MG63 (cell line): ENCODE measurements at places on chromosomes 6 and 20. TPM values are rescaled to one million over a fixed set of nuclear protein-coding genes. Genes with fewer than 3 reads are reported as not detected.
A peak's percentile ranks its signal among the peaks of the same experiment; 100 is the strongest.

- no peak for DNase-seq
Observed at GRCh38 chr6:15395087-15395486, 149.2 kb downstream of the JARID2 start.

The RSPO3 gene
- total RNA-seq = not detected in 2 replicates

DNA sequence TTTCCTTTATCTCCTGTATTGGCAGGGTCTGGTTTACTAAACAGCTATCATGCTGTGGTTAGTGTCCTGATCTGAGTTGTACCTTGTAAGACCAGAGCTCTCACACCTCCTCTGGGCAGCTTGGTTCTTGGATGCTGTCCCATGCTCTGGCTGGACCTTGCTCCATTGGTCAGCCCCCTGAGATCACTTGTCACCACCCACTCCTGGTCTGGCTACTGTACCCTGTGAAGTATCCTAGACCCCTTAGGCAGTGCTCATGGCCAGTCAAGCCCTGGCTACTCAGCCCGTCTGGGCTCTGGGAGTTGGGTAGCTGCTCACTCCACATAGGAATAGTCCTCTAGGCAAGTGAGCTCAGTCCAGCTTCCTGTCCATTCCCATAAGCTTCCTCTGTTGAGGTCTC lies 31.1 kb downstream of the ADGRF4 start:
- DNase-seq = no peak

- DNase-seq = no peak
Observed at GRCh38 chr20:35729836-35730582, 12.1 kb downstream of the RBM39 start.

- no peak for DNase-seq
Observed at GRCh38 chr6:70314296-70314695, 11.4 kb upstream of the COL9A1 start.

DNA sequence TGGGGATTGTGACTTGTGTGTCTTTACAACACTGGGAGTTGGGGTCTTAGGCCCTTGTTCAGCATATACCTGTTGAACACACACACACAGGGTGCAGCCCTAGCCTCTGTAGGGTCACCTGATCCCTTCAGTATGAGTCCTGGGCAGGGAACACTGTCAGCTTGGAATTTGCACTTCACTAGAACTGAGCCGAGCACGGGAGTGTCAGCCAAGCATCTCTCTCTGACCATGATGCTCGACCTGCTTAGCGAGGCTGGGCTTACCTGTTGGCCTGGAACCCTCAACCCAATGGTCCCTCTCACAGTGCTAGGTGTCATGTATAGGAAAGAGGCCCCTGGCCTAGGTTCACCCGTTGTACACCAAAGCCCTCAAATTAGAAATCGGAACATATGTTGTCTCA lies 96.1 kb downstream of the NKAIN2 start:
- no peak for DNase-seq

DNA sequence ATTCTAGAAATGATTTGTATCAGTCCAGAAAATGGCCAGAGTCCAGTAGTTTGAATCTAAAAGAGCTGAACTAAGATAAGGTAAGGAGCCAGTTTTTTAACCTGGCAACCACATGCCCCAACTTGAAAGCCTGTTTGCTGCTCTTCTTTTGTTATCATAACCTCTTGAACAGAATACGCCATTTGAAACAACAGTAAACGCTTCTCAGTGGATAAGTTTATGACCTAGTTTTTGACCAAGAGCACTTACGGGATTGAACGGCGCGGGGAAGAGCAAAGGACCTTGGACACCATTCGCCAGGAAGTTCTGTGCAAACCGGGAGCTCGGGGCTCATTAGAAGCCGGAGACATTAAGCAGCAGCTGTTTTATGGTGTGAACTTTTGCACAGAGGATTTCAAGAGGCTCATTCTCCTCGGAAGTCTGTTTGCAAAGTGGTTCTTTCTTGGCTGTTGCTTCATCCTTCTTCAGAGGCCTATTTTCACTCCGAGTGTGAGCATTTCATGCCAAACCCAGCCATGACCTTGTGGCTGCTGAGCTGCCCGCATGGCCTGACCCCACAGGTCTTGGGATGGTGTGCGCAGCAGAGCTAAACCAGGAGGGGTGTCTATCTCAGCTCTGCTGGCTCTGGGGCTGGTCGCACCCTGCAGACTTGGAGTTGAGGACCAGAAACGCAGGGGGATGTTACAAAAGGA lies 215.1 kb downstream of the SOX4 start:
- no peak for DNase-seq

DNA sequence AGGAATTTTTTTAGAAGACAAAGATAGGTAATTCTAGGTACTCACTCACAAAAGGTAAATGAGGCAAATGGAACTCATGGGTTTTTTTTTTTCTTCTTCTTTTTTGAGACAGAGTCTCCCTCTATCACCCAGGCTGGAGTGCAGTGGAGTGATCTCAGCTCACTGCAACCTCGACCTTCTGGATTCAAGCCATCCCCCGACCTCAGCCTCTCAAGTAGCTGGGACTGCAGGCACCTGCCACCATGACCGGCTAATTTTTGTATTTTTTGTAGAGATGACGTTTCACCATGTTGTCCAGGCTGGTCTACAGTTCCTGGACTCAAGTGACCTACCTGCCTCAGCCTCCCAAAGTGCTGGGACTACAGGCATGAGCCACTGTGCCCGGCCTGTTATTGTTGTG lies 126.1 kb downstream of the LRRC1 start:
- no peak for DNase-seq

DNA sequence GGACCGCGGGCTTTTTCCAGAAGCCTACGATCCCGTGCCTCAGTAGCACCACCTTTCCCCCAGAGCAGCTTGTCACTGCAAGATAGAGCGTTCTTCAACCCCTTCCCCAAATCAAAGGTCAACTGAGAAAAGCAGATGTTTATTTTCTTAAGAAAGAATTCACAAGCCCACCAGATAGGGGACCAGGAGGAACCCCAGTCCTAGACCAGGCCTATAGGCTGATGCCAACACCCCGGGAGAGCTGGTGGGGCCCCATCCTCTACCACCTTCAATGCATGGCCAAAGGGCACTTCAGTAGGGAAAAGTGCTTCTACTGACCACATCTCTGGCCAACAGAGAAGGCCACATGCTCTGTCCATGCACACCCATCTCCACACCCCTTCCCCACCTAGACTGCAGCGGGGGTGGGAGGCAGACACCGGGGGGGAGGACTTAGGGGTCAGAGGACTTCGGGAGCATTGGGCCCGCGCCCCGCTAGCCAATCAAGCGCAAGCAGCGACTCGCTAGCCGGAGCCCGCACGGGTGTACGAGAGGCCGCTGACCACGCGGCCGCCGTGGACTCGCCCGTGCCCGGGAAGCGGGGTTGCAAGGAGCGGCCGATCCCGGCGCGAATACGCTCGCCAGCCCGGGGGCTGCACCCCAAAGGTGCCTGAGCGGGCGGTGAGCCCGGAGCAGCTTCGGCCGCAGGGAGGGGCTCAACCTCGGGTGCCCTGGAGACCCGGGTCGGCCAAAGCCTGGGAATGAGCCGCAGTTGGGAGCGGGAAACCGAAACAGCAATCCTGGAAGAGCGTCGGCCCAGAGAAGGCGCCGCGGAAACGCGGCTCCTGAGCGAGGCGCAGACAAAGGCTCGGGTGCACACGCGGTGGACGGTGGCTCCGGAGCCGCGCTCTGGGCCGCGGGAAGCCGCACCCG lies 2.8 kb downstream of the PDE10A start:
- no peak for DNase-seq

GRCh38 chr6:30726506-30727413 lies 6.6 kb downstream of the TUBB start:
- DNase-seq = no peak

DNA sequence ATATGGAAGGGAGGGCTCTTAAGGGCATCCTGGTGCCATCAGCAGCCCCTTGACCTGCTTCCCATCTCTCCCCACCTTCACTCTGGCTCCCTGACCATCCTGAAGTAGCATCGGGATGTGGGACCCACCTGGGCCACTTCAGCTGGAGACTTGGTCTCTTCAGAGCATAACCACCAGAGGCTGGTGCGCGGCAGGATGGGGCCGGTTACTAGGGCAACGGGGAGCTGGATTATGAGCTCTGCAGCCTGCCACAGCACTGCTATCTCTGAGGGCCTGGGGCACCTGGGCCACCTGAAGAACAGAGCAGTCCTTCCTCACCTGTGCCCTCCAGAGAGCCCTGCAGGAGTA lies 79.7 kb downstream of the SYNJ2 start:
- no peak for DNase-seq

The NOX3 gene
- total RNA-seq = not detected in 2 replicates

GRCh38 chr20:46991880-46992639 lies 97.4 kb downstream of the EYA2 start:
- no peak for DNase-seq

- DNase-seq = no peak
Observed at GRCh38 chr6:44917430-44917829, 410.7 kb upstream of the RUNX2 start.

DNA sequence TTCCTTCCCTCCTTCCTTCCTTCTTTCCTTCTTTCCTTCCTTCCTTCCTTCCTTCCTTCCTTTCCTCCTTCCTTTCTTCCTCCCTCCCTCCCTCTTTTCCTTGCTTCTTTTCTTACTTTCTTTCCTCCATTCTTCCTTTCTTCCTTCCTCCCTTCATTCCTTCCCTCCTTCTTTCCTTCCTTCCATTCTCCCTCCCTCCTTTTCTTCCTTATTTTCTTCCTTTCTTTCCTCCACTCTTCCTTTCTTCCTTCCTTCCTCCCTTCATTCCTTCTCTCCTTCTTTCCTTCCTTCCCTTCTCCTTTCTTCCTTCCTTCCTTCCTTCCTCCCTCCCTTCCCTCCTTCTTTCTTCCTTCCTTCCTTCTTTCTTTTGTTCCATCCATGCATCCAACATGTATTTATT lies 35.1 kb upstream of the EDN3 start:
- DNase-seq = no peak

- DNase-seq = peak; percentile 69
Observed at GRCh38 chr6:40587240-40588069, at the start of gene LRFN2. Gene LRFN2, minus strand, starts transcription at chr6:40587364.

The CST4 gene
- total RNA-seq = not detected in 2 replicates

The DPPA5 gene
- not detected in 2 replicates for total RNA-seq

The OSBPL2 gene
- total RNA-seq = 18.4 TPM in 2 replicates

GRCh38 chr20:17704589-17705317 lies 5.0 kb downstream of the BANF2 start:
- DNase-seq = no peak

DNA sequence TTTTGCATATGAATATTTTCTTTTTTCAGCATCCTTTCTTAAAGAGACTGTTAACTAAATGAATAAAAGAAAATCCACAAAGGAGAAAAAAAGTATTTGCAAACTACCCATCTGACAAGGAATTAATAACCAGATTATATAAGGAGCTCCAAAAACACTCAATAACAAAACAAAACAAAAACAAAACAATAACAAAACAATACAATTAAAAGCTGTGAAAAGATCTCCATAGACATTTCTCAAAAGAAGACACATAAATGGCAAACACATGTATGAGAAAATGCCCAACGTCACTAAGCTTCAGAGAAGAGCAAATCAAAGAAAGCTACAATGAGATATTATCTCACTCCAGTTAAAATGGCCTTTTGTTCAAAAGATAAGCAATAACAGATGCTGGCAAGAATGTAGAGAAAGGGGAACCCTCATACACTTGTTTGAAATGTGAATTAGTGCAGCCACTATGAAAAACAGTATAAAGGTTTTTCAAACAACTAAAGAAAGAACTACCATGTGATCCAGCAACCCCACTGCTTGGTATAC lies 1310.0 kb upstream of the EYS start:
- no peak for DNase-seq

DNA sequence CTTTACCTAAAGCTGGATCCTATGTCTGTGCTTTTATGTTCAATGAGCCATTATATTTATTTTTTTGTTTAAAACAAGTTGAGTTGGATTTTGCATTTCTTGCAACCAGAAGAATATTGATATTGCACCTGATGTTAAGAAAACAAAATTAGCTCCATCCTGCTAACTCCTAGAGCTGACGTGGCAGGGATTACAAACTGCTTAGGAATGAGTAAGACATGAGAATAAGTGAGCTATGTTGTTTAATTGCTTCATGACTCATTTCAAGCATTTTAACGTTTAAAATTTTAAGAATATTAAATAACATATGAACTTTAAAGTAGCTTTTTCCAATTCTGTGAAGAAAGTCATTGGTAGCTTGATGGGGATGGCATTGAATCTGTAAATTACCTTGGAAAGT lies 663.5 kb downstream of the EPM2A start:
- DNase-seq = no peak

DNA sequence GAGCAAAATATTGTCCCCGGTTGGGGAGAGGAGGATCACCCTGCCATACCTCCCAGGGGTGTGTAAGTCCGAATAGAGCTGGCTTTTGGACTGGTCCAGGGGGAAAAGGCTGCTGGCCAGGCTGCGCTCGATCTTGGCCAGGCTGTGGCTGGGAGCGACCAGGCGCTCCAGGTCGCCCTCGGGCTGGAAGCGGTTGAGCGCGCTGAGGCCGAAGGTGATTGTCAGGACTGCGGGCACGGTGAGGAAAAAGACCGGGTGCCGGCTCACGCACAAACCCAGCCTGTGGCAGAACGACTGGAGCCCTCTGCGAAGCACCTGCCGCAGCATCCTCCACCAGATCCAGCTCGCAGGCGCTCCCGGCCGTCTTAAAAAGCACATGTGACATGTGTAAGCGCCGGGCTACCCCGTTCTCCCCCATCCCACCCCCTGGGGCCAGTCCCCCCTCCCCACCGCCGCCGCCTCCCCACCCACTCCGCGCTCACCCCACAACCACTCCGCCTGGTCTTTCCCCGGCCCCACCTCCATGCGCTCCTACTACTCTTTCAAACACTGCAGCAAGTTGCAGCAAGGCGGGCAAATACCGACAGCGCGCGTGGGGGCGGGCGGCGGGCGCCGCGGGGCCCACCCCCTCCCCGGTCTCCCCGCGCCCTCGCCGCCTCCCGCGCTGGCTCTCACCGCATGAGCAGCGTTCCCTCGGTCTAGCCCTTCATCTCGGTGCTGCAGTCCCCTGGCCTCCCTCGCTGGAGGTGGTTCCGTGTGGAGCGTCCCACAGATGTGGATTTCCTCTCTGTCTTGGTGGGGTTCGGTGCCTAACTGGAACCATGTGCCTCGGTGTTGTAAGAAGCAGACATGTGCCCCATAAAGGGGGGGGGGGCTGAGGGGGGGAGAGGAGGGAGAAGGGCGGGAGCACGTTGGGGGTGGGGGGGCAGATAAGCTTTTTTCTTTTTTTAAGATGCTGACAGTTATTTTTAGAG lies 42.4 kb downstream of the PTCHD4 start:
- DNase-seq = peak; percentile 43

The HLA-DQB2 gene
- not detected in 2 replicates for total RNA-seq

- no peak for DNase-seq
Observed at GRCh38 chr6:88539295-88539764, 373.2 kb upstream of the CNR1 start.

DNA sequence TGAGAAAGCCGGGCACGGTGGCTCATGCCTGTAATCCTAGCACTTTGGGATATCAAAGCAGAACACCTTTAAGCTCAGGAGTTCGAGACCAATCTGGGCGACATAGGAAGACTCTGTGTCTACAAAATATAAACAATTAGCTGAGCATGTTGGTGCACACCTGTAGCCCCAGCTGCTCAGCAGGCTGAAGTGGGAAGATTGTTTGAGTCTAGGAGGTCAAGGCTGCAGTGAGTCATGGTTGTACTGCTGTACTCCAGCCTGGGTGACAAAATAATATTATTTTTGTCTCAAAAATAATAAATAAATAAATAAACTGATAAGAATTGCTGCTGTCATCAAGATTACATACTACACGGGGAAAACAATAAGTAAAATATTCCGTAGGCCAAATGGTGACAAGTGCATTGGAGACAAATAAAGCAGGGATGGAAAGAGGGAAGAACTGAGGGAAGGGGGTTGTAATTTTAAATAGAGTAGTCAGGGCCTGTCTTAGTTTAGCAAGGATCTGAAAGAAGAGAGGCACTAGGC lies 14.0 kb upstream of the TOP1 start:
- DNase-seq = no peak

The CHRNA4 gene
- total RNA-seq = not detected in 2 replicates

The PI16 gene
- not detected in 2 replicates for total RNA-seq

GRCh38 chr6:7909323-7910276 lies 988 bp downstream of the TXNDC5 start:
- peak; percentile 77 for DNase-seq

The RPRD1B gene
- total RNA-seq = 4.3 and 9.3 TPM in 2 replicates
